NCI-H460 (cell line): ENCODE measurements at places on chromosomes 13 and 19. TPM values are rescaled to one million over a fixed set of nuclear protein-coding genes. Genes with fewer than 3 reads are reported as not detected.

MATK gene
- not detected in 2 replicates for total RNA-seq

SPRED3 gene
- total RNA-seq, result 0.29 and 0.97 TPM in 2 replicates

ZNF296 gene
- 0.27 and 1.4 TPM in 2 replicates for total RNA-seq

ZNF383 gene
- total RNA-seq, result 5.5 and 6.6 TPM in 2 replicates

DNA sequence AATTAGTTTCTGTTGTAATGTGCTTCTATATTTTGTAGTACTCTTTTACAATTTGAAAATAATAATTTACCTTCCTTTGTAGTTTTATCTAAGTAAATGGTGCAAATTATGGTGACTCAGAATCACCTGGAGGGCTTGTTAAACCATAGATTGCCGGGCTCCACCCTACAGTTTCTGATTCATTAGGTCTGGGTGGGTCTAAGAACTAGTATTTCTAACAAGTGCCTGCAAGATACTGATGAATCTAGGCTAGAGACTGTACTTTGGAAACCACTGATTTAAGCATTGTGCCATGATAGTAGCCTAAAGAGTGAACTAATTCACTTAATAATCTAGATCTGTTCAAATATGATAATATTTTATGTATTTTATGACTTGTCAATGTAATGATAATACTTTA lies 437.4 kb upstream of the SPRY2 start:
- DNase-seq, result no peak

DNA sequence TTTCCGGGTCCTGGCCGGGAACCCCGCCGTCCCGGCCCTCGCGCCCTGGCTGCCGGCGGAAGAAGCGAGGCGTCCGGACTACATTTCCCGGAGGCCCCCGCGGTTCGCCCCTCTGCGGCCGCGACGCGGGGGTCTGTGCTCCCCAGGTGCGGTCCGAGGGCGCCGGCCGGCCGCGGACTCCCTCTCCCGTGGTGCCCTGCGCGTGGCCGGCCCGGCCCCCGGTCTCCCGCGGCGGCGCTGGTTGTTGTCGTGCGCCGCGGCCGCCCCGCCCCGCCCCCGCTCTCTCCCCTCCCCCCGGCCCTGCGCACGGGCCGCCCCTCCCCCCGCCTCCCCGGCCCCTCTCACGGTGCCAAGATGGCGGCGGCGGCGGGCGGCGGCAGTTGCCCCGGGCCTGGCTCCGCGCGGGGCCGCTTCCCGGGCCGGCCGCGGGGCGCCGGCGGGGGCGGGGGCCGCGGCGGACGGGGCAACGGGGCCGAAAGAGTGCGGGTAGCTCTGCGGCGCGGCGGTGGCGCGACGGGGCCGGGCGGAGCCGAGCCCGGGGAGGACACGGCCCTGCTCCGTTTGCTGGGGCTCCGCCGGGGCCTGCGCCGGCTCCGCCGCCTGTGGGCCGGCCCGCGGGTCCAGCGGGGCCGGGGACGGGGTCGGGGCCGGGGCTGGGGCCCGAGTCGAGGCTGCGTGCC lies at the start of gene KMT2B:
KMT2B (plus strand) TSS at position 339 of the 680 bp plus-strand sequence; CDS start at position 355, 16 bp downstream.
- DNase-seq, result peak; percentile 94

DNA sequence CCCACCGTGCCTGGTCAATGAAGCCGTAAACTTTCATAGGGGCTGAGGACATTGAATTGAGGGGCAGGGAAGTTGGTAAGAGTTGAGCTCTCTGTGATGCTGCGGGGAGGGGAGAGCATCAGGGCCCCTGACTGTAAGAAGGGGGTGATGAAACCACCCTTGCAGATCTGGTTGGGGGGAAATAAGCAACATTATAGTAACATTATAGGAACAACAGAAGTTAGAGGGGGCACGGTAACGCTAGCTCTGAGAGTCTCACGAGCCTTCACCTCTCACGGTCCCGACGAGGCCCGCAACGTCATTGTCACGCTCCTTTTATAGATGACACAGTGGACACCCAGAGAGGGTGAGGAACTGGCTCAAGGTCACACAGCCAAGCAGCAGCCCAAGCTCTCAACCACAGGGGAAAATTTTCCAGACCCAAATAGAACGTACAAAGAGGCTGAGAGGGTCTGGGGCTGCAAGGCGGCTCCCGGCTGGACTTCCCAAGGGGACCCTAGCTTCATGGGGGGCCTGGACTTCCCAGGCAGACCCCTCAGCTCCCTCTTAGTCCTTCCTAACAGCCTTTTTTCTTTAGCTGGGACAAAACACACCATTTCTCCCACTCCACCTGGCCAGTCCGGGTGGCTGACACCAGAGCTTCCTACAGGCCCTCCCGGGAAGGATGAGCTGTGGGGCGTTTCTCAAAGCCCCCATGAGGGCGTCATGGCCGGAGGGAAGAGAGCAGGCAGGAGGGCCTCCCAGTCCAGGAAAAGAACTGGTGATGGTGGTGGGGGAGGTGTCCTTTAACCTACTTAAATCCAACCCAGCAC lies 4.1 kb downstream of the TLE5 start:
- no peak for DNase-seq

- DNase-seq, result no peak
Observed at GRCh38 chr19:51521781-51522180, 9.7 kb downstream of the SIGLEC6 start.

- no peak for DNase-seq
Observed at GRCh38 chr13:27595055-27595811, 25.1 kb downstream of the LNX2 start.

GRCh38 chr13:65035302-65035701 lies 2194.8 kb downstream of the PCDH9 start:
- DNase-seq, result no peak

DNA sequence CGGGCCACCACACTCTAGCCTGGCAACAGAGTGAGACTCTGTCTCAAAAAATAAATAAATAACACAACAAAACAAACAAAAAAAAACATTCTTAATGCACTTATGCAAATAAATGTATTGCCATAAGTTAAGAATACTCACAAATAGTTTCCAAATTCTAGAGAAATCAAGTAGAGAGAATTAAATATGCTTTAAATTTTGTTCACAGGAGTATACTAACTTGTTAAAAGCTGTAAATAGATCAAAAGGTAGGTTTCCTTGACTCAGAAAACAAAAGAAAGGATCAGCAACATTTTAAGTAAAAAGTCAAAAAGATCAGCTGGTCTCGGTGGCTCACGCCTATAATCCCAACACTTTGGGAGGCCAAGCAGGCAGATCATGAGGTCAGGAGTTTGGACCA lies 50.5 kb upstream of the ZNF429 start:
- no peak for DNase-seq

- DNase-seq, result no peak
Observed at GRCh38 chr13:94233837-94234236, 245.6 kb downstream of the DCT start.

ZNF808 gene
- total RNA-seq, result 11.6 and 11.7 TPM in 2 replicates

GRCh38 chr13:95117092-95117491 lies 184.2 kb downstream of the ABCC4 start:
- DNase-seq, result no peak

GRCh38 chr19:19600793-19601330 lies 17.6 kb downstream of the PBX4 start:
- DNase-seq, result no peak

DNA sequence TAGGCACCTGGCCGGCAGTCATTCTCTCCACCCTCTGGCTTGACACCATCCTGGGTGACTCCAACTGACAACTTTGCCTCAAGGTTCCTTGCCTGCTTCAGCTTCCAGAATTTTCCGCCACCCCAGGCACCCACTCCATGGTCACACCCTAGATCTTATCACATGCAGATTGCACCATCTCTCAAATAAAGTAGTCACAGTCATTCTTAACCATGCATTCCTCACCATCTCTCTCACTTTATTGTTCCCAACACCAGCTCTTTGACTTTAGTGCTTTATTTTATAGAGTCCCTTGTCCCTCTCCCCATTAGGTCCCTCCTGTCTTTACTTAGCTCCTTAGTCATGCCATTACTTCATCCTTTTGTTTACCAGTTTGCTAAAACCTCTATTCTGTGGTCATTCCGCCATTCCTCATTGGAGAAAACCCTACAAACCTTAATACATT lies 351.7 kb downstream of the SPRY2 start:
- no peak for DNase-seq

SYNGR4 gene
- 0.17 TPM in 1 of 2 replicates, not detected in the other for total RNA-seq

LYPD4 gene
- total RNA-seq, result not detected in 2 replicates

DNA sequence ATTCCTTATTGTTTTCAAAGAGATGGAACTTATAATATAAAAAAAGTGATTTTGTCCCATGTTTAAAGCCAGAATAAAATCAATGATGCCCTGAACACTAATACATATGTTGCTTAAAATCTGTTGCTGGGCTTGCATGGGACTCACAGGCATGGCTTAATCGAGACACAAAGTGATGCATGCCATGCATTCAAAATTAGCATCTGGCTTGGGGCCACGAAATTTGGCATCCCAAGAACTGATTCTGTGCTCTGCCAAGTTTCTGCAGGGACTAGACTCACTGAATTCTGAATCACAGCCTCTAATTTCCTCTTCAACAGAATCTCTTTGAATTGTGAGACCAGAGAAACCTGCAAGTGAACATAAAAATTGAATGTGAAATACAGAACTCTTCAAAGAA lies 109.2 kb downstream of the PCDH17 start:
- no peak for DNase-seq

FAM32A gene
- 63.3 and 65.8 TPM in 2 replicates for total RNA-seq

SRRM5 gene
- total RNA-seq, result 0.10 and 0.55 TPM in 2 replicates

- no peak for DNase-seq
Observed at GRCh38 chr19:50173127-50173526, 10.0 kb upstream of the IZUMO2 start.

- DNase-seq, result no peak
Observed at GRCh38 chr19:1000591-1001537, 645 bp downstream of the GRIN3B start.

LRRC25 gene
- not detected in 2 replicates for total RNA-seq

PRX gene
- total RNA-seq, result 2.3 and 2.6 TPM in 2 replicates

DNA sequence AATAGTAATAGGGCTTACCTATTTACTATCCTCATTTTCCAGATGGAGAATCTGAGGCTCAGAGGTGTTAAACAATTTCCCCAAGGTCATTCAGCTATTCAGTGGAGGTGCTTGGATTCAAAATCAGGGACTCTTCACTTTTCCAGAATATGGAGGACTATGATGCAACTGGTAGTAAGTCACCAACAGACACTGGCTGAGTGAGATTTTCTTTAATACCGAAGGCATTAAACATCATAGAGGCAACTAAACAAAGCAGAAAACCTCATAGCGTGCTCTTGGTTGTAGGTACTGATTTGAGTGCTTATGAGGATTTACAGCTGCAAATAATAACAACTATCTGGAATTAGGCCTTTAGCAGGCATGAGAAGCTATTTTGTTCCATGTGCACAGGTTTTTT lies 134.4 kb downstream of the DLEU7 start:
- DNase-seq, result no peak

- no peak for DNase-seq
Observed at GRCh38 chr19:46983097-46983496, 36.5 kb upstream of the NPAS1 start.

GRCh38 chr13:73278186-73278585 lies 219.4 kb downstream of the KLF5 start:
- no peak for DNase-seq

GRCh38 chr19:27740396-27740795 lies 1472.6 kb downstream of the UQCRFS1 start:
- DNase-seq, result no peak

GRCh38 chr13:79062291-79062690 lies 343.8 kb downstream of the RBM26 start:
- DNase-seq, result no peak

GRCh38 chr13:52070929-52071523 lies 46.5 kb downstream of the UTP14C start:
- DNase-seq, result no peak

CLDN10 gene
- total RNA-seq, result not detected in 2 replicates

OR7C1 gene
- total RNA-seq, result not detected in 2 replicates

GRCh38 chr19:29966588-29967249 lies 24.7 kb downstream of the URI1 start:
- no peak for DNase-seq

ADGRE3 gene
- not detected in 2 replicates for total RNA-seq

DNA sequence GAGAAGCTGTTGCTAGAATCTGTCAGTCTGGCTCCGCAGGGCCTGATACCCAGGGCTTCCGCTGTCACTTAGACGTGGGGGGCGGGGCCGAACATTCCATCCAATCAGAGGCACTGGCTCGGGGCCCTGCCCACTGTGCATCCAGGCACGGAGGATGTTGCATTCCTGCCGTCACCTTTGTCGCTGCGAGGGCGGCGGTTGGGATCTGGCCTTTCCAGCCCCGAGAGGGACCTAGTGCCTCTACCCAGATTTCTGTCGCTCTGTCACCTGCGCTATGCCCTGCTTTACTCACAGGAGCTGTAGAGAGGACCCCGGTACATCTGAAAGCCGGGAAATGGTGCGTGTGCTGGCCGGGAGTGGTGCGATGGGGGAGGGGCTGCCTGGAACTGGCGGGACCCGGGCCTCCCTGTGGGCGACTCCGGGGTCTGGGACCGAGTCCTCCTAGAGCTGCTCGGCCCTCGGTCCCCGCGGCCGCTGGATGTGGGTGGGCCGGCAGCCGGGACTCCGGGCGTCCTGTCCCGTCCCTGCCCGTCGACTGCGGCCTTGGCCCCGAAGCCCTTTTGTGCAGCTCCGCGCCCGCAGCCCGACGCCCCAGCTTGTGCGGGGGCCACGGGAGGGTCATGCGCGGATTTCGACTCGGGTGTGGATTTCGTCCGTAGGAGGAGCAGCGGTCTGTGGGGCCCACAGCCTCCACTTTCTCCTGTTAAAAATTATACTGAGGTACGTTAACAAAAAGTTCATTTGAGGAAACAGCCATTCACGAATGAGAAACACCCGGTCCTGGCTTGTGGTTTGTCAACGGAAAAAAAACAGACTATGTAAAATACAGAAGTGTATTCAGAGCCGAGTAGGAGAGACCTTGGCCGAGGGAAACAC lies at the start of gene ZNF439:
ZNF439 (plus strand) TSS at position 133 of the 876 bp plus-strand sequence; CDS start at position 275, 142 bp downstream.
- DNase-seq, result no peak

MAST1 gene
- total RNA-seq, result 1.7 TPM in 2 replicates
